ENCODE measurements at places on chromosomes 12 and 14. TPM values are rescaled to one million over a fixed set of nuclear protein-coding genes. Genes with fewer than 3 reads are reported as not detected.

DNA sequence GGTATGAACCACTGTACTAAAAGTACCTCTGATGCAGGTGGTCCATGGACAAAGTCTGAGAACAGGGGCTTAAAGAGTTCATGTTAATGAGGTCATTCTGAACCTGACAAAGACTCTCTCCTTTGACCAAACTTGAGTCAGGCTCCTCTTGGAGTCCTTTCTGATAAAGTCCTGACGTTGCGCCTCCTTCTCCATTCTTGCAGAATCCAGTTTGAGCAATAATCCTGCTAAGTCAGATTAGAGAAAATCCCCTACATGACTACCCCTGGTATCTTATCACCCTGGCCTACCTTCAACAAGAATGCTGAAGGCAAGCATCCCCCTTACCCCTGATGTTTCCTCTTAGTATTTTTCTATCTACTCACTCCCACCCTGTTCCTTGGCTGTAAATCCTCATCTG lies 46.0 kb upstream of the ISM2 start:
- no peak for DNase-seq
- peaks cover 9% of the 10 kb centered on the region for H3K4me1 ChIP-seq
- no peak overlapping the region for H3K27ac ChIP-seq
- peaks cover 18% of the 10 kb centered on the region for H3K36me3 ChIP-seq
- no peaks in the 10 kb centered on the region for H3K27me3 ChIP-seq
- no peak overlapping the region for H3K4me3 ChIP-seq

The CDC42BPB gene
- 4.0 TPM for total RNA-seq

GRCh38 chr14:104665657-104666522 lies 23.5 kb upstream of the INF2 start:
- H3K4me3 ChIP-seq: no peak overlapping the region
- H3K27ac ChIP-seq: no peak overlapping the region
- H3K27me3 ChIP-seq: peaks cover 5% of the 10 kb centered on the region

DNA sequence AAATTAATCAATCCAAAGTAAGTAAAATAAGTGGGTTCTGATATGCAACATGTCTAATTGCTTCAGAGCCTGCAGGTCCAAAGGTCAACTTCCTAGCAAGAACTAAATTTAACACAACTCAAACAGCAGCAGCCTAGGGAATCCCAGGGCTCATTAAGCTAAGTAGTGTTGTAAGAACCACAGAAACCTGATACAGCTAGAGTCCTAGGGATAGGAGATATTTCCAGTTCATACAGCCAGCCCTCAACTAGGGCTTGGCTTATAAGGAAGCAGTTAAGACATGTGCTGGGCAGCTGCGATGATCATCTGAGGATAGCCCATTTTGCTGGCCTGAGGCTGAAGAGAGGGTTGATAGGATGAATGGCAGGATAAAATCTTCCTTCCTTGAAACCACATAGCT lies at the start of gene OR4Q3:
Gene OR4Q3 (plus strand): TSS at position 316 of the 400 bp plus-strand sequence.
- no peaks in the 10 kb centered on the region for H3K36me3 ChIP-seq
- no peak within 1 kb of the TSS for H3K4me3 ChIP-seq
- peaks cover 4% of the 10 kb centered on the region for H3K27me3 ChIP-seq
- no peak for DNase-seq
- H3K27ac ChIP-seq: no peak within 1 kb of the TSS

The SLCO1B1 gene
- not detected for total RNA-seq

DNA sequence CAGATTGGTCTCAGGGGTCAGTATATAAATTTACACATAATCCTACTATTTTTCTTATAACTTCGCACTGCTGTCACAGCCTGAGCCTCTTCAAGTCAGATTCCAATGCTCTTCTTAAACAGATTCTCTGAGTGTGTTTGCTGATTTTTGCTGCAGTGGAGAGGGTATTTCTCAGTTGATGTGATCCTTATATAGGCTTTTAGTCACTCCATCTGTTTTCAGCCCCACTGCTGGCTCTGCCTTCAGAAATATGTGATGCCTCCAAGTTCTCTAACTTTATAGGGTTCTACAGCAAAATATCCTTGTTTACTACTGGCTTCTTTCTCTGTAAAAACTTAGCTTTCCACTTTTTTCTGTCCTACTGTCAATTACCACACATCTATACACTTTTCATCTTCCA lies 702.7 kb downstream of the NRXN3 start:
- H3K36me3 ChIP-seq: no peaks in the 10 kb centered on the region
- DNase-seq: no peak

DNA sequence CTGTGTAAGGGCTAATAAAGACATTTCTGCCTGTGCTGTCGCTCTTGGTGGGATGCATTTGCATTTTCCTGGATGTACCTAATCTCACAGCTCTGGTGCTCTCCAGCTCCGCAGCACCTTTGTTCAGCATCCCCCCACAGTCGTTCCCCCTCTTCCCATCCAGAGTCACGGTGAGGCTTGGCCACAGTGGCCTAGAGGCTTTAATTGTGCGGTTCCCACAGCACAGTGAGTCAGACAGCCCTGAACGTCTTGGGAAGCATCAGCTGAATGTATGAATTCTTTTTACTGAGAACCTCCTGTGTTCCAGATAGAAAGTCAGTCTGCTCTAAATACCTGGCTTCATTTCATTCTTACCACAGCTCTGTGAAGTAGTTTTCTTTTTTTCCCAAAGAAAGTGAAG lies 28.7 kb downstream of the MLXIP start:
- H3K4me3 ChIP-seq: no peak overlapping the region
- H3K27me3 ChIP-seq: no peaks in the 10 kb centered on the region
- peak overlapping the region; percentile 63 for H3K27ac ChIP-seq

GRCh38 chr14:104171895-104172294 lies 33.5 kb downstream of the KIF26A start:
- DNase-seq: no peak
- H3K27me3 ChIP-seq: no peaks in the 10 kb centered on the region
- H3K4me3 ChIP-seq: no peak overlapping the region
- H3K27ac ChIP-seq: no peak overlapping the region
- H3K36me3 ChIP-seq: no peaks in the 10 kb centered on the region

DNA sequence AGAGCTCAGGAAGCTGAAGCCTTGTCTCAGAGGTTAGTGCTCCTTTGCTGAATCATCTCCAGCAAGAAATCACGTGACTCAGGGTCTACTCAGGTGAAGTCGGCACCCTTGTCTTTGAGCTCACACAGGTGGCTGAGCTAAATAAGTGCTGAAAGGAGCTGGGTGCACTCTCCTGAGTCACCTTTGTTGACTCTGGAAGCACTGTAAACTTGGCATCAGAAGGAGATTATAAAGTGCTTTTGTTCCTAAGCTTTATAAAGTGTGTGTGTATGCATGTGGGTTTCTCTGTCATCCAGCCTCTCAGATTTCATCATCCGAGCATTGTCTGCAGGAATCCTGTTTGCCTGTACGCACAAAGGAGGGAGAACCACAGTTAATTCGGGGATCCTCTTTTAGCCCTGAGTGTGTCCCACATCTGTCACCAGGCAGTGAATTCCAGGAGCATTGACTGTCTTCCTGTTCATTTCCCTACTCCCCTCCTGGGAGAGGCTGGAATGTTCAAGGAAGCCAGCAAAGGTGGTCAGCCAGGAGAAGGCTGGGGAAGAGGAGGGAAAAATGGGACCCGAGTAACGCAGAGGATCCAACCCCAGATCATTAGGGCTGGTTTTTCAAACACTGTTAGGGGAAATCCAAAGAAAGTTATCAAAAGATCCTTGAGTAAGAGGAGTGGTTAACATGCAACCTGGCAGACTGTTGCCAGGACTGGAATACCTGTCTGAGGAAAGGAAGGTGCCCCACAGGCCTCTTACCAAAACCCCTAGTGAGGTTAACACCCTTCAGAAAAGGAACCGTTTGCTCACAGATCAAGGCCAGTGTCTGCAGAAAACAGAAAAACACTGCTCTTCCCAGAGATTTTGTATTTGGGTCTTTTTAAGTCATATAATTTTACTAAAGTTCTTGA lies 157.5 kb upstream of the HIF1A start:
- H3K27ac ChIP-seq: peak overlapping the region; percentile 89
- DNase-seq: peak; percentile 69
- H3K36me3 ChIP-seq: peaks cover 73% of the 10 kb centered on the region
- peaks cover 68% of the 10 kb centered on the region for H3K4me1 ChIP-seq

The ATXN3 gene
- total RNA-seq: 36.0 TPM

- no peaks in the 10 kb centered on the region for H3K4me1 ChIP-seq
- no peak overlapping the region for H3K27ac ChIP-seq
- DNase-seq: no peak
- no peaks in the 10 kb centered on the region for H3K36me3 ChIP-seq
Observed at GRCh38 chr12:29517264-29517663, 19.8 kb upstream of the OVCH1 start.

DNA sequence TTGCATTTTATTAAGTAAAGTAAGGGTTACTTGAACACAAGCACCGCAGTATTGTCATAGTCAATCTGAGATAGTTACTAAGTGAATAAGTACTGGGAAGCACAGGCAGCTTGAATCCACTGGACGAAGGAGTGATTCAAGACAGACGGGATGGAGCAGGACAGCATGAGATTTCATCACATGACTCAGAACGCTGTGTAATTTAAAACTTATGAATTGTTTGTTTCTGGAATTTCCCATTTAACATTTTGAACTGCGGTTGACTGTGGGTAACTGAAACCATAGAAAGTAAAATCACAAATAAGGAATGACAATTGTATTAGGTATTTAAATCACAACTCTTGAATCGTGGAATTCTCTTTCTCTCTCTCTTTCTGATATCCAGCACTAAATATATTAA lies 1630.4 kb upstream of the SEL1L start:
- no peaks in the 10 kb centered on the region for H3K27me3 ChIP-seq
- H3K27ac ChIP-seq: no peak overlapping the region
- no peak for DNase-seq
- no peak overlapping the region for H3K4me3 ChIP-seq
- no peaks in the 10 kb centered on the region for H3K4me1 ChIP-seq

- H3K27ac ChIP-seq: no peak overlapping the region
- H3K36me3 ChIP-seq: no peaks in the 10 kb centered on the region
- H3K4me1 ChIP-seq: no peaks in the 10 kb centered on the region
- H3K27me3 ChIP-seq: peaks cover 14% of the 10 kb centered on the region
- no peak overlapping the region for H3K4me3 ChIP-seq
Observed at GRCh38 chr14:70108419-70108818, 80.3 kb downstream of the SLC8A3 start.

The RPL10L gene
- not detected for total RNA-seq

The TRAF3 gene
- total RNA-seq: 66.4 TPM

GRCh38 chr14:63438065-63438757 lies 105.0 kb downstream of the PPP2R5E start:
- H3K27ac ChIP-seq: peak overlapping the region; percentile 32
- no peaks in the 10 kb centered on the region for H3K27me3 ChIP-seq
- peak; percentile 58 for DNase-seq

The OTUB2 gene
- 0.93 TPM for total RNA-seq

GRCh38 chr14:101466456-101467180 lies 94.7 kb upstream of the DIO3 start:
- no peaks in the 10 kb centered on the region for H3K36me3 ChIP-seq
- no peak overlapping the region for H3K4me3 ChIP-seq
- peaks cover 3% of the 10 kb centered on the region for H3K27me3 ChIP-seq
- no peaks in the 10 kb centered on the region for H3K4me1 ChIP-seq

DNA sequence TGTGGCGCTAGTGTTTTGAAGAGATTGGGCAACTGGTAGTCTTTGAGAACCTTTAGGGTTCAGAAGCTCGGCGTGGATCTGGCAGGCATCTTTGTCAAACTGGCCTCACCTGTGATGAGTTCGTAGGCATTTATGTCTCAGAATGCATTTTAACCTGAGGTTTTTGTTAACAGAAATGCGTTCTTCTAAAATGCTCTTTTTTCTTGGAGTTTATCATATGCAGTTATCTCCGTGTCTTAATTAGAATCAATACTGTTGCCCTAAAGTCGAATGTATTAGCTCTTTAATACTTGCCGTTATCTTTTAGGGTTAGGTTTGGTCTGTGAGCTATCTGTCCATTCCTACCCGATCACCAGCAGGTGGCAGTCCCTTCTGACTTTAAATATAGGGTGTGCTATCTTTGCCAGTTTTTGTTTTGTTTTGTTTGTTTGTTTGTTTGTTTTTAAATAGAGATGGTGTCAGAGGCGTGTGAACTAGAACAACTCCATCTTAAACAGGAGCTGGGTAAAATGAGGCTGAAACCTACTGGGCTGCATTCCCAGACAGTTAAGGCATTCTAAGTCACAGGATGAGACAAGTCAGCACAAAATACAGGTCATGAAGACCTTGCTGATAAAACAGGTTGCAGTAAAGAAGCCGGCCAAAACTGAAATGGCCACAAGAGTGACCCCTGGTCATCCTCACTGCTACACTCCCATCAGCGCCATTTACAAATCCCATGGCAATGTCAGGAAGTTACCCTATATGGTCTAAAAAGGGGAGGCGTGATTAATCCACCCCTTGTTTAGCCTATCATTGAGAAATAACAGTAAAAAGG lies 1.4 kb downstream of the ATF1 start:
- H3K27ac ChIP-seq: peak overlapping the region; percentile 96
- H3K4me3 ChIP-seq: peak overlapping the region; percentile 95
- peaks cover 12% of the 10 kb centered on the region for H3K36me3 ChIP-seq
- peaks cover 40% of the 10 kb centered on the region for H3K4me1 ChIP-seq

GRCh38 chr14:23431486-23431885 lies 4.0 kb downstream of the MYH7 start:
- no peaks in the 10 kb centered on the region for H3K36me3 ChIP-seq
- no peaks in the 10 kb centered on the region for H3K4me1 ChIP-seq
- peaks cover 2% of the 10 kb centered on the region for H3K27me3 ChIP-seq
- DNase-seq: no peak
- H3K4me3 ChIP-seq: no peak overlapping the region
